Stimulated activated CD4-positive, alpha-beta T cell treated with anti-CD3 and anti-CD28 coated beads, Interleukin-1b, Interleukin-23, amount 100 ng/mL, for 1 hour (primary cell): ENCODE measurements at places on chromosomes 1 and 21.

- no peak for DNase-seq
Observed at GRCh38 chr1:111140680-111140967, 601 bp downstream of the CEPT1 start.

DNA sequence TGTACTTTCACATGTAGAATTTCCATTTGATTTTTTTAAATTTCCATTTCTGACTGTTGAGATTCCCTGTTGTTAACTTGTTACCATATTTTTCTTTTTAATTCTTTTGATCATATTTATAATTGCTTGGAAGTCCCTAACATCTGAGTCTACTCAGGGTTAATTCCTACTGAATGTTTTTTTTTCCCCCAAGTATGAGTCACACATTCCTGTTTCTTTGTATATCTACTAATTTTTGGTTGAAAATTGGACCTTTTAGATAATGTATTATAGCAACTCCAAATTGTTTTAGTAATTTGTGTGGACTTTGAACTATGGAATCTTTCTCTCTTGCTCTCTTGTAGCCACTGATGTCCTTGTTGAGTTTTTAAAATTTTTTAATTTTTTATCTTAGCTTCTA is 54.6 kb downstream of the STXBP3 start:
- DNase-seq: no peak

DNA sequence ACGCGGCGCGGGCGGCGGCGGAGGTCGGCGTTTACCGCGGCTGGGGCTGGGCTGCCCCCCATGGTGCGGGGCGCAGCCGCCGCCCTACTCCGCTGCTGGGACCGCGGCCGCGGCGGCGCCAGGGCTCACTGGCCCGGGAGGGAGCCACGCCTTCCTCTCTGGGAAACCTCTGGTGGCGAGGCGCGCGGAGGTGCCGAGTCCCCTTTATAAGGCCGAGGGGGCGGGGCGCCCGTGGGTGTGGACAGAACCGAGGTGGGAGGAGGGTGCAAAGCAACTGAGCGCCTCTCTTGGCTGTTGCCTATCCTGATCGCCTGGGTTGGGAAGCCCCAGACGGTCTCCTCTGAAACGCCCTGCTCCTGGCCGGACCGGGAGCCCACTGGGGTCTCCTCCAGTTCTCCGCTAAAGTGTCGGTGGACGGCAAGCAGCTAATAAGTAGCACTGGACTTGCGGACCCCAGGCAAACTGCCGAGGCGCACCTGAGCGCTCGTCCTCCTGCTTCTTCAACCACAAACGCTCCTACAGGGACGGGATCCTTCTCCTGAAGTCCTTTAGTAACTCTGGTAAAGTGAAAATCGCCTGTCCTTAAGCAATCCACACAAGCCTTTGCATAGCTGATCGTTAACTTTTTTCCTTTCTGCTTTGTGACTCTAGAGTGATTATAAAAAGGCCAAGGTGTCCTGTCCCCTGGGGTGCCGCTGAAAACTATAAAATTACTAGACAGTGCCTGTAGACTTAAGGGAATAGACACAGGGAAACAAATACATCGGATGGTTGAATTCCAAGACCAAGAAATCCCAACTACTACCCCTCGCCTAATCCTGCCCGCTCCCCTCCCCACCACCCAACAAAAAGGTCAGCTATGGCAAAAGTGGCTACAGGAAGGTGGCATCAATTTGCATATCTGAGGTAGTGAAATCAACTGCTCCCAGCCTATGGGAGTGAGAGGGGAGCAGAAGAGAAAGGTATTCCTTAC is at the start of gene PTGER3:
Gene PTGER3, minus strand, starts transcription at position 182 of the 973 bp plus-strand sequence. CDS start 239 bp downstream, outside the sequence.
- DNase-seq: no peak

DNA sequence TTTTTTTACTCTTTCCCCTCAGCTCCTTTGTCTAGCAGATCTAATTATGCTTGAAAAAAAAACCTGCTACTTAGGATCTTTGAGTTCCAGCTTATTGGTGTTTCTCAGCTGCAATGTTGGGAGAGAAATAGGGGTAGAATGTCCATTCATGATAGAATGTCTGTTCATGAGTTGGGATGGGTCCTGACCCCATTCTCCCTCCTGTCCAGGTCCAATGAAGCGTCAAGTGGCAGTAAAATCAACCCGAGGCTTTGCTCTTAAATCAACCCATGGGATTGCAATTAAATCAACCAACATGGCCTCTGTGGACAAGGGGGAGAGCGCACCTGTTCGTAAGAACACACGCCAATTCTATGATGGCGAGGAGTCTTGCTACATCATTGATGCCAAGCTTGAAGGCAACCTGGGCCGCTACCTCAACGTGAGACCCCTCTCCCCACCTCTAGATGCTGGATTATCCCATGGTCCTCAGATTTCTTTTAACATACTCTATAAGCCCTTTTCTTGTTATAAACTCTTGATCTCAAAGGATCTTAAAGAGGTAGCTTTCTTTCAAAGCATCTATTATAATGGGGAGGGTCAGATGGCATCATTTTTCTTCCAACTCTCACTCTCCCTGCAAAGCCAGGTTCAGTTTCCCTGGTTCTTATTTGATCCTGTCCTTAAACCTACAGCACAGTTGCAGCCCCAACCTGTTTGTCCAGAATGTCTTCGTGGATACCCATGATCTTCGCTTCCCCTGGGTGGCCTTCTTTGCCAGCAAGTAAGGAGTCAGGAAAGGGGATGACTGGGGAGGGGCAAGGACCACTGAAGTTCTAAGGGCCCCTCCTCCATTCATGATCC is 11.1 kb downstream of the CERS2 start:
- no peak for DNase-seq

GRCh38 chr1:174984952-174985351 is 14.8 kb upstream of the CACYBP start:
- DNase-seq: no peak

DNA sequence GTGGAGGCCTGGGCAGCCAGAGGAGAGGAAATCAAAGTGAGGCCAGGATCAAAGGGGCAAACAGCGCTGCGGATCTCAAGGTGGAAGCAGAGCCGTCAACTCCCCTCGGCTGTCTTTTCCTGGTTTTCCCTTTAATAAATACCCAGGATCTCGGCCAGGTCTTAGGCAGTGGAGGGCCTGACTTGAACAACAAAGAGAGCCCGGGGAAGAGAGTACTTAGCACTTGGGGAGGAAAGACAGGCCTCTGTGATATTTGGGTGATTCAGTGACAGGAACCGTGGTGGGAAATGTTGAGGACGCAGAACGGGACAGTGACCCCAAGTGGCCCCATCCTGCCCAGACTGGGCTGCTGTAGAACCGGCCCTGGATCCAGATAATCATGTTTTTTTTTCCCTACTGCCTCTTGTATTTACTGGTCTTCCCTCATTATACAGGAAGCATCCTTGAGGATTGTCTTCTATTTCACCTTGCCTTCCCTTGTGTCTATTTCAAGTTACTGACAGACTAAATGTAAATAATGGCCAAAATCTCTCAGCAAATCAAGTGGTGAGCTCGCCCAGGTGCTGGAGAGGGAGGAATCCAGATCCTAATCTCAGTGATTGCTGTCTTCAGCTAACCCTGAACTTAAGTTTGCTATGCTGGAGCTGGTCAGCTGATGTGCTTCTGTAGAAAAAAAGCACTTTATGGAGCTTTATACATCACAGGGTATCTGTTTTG is 2.8 kb upstream of the MIXL1 start:
- no peak for DNase-seq

GRCh38 chr1:246565751-246566127 is 322 bp downstream of the TFB2M start:
- DNase-seq: no peak

DNA sequence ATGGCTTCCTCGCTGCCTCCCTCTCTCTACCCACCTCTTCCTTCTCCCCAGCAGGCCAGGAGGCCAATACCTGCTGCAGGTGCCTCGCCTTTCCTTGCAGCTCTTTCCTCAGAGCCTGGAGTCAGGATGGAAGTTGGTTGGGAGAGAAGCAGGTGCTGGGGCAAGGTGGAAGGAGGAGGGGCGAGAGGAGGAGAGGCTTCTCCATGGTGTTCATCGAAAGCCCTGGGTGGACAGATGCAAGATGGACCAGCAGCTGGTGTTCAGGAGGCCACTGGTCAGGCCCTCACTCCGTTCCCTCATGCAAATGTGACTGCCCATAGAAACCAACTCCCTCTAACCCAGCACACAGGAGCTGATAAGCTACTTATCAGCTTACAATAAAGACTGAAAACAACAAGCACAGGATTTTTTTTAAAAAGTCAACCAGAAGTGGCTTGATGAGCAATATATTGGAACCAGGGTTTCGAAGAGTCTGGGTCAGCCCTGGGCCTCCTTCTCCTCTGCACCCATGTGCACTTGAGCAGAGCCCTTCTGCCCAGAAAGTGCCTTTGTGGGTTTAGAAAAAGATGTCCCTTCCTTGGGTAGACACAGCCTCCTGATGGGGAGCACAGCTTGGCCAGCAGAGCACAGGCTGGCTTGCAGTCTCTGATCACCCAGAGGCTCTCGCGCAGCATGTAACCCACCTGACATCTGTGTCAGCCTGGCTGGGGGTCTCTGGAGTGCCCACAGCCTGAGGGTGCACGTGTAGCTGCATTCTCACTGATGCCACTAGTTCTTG is 16.6 kb upstream of the GSTM4 start:
- DNase-seq: no peak
